ENCODE measurements at places on chromosomes 2 and 18.
A peak's percentile ranks its signal among the peaks of the same experiment; 100 is the strongest.

GRCh38 chr2:105394951-105395611 lies 3.8 kb downstream of the FHL2 start:
- DNase-seq = no peak

GRCh38 chr2:146978577-146979555 lies 866.0 kb upstream of the ACVR2A start:
- no peak for DNase-seq

DNA sequence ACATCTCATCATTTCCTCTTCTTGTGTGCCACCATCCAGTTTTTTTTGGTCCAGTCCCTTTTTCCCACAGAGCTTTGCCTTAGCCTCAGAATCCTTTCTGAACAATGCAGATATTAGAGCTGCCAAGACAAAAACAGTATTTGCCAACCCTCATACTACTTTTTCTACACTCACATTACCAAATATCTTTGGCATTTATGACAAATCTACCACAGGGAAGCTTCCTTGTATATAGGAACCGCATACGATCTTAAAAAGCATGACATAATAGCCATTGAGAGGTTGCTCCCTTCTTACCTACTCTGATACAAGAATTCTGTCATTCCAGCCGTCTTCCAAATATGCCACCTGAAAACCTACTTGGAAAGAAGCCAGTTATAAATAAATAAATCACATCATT lies 9.4 kb downstream of the ZNF24 start:
- DNase-seq = no peak

- no peak for DNase-seq
Measured at GRCh38 chr2:190910341-190911136, 29.9 kb downstream of the GLS start.

GRCh38 chr2:134178138-134178877 lies 75.6 kb upstream of the MGAT5 start:
- no peak for DNase-seq

DNA sequence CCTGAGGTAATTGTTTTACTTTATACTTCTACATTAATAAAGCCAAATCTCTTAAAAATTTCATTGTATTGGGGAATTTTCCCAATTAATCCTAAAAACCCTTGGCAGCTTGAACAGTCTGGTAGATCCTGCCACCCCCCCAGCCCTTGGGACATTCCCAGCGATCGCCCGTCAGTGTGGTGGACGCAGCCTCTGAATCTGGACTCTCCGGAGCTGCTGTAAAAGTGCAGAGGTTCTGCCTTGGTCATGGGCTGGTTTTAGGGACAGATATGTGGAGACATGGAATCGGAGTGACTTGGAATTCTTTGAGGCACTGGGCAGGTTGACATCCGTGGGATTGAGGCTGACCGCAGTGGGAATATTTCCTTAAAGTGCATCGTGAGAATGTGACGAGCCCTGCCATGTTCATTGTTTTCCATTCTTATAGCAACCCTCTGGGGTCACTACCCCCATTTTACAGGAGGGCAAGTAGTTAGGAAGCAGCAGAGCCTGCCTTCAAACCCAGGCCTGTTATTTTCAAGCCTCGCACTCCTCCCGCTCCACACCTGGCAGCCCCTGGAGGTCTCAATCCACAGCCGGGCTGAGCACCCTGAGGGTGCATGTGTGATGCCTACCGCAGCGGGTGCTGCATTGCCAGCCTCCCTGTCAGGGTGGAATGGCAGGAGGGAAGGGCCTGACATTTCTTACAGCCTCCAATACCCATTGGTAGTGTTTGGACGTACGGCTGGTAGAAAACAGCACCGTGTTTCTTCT lies 6.5 kb downstream of the EMILIN2 start:
- no peak for DNase-seq

DNA sequence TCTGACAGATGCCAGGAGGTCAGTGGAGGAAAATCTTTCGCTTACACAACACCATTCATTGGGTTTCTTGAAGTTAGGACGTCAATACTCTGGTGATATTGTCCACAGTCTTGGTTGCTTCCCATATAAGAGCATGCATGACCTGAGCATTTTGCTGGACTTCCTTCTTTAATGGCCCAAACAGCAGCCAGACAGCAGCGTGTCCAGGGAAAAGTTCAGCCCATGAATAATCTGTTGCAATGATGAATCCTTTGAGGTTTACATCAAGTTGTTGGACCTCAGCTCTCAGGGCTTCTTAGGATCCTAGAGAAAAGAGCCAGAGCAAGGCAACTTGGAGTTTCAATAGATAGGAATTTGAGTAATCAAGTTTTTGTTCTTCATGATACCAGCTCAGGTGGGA lies 155.6 kb upstream of the MGAT5 start:
- no peak for DNase-seq

GRCh38 chr2:228599297-228599696 lies 417.8 kb upstream of the SPHKAP start:
- no peak for DNase-seq

DNA sequence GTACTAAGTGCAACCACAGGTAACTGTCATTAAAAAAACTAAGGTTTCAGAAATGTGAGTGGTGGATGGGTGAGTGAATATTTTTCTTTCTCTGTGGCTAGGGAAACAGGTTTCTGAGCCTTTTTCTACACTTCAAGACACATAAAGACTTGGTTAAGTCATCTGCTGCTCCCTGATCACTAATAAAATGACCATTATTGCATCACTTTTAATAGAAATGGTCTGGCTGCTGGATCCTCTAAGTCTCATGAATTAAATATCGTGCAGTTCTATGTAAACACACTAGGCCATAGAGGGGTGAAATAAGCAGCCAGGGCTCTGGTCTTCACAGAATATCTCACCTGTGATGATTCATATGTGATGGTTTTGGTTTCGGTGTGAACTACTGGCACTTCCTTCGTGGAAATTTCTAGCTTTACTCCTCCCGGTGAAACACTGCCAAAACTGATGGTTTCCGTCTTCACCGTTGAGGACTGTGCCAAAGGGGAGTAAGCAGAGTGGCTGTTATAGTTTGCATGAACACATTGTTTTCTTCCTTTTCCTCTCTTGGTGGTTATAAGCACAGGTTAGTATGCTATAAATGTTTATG lies 100.4 kb upstream of the ZBTB14 start:
- no peak for DNase-seq

GRCh38 chr2:163621445-163622004 lies 114.3 kb downstream of the FIGN start:
- no peak for DNase-seq

DNA sequence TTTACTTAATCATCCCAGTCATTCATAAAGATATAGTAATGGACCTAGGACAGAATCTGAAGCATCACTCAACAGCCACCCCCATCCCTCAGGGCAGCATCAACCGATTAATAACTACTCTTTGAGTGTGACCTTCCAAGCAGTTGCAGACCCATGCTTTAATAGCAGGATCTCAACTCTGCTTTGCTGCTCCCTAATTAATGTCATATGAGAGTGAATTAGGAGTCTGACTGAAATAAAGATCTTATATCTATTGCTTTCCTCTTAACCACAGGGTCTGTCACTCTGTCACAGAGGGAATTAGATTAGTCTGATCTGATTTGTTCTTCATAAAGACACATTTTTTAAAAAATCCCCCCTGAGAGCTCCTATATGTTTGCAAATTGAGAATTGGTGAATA lies 46.1 kb upstream of the LRP1B start:
- DNase-seq = no peak

GRCh38 chr2:206707164-206707701 lies 11.0 kb downstream of the DYTN start:
- no peak for DNase-seq

DNA sequence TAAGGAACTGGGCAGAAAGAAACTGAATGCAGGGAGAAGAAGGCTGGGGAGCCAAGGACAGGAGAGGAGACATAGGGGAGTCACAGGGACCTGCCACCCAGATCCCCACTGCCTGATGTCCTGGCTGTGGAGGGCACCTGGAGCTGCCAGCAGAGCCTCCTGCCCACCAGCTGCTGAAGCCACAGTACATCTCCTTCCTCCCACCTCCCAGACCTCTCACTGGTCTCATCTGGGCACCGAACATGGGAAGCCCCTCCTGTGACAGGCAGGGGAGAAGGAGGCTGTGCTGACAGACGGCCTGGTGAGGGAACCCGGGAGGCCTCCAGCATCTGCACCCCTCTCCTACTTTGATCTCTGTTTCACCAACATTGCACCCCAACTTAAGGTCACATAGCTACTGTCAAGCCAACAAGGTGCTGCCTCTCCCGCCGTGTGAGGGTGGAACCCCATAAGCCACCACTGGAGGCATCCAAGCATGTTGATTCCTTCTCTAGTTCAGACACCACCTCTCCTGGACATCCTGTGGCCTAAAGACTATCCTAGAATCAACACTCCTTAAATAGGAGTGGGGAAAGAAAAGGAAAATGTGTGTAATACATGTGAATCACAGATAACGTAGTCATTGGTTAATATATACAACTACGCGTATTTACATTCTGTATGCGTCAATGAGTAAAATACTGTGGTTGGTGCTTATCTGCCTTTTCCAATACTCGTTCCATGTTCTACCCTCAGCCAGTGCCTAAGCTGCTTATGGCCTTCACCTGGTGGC lies 3.5 kb upstream of the RNPEPL1 start:
- no peak for DNase-seq

DNA sequence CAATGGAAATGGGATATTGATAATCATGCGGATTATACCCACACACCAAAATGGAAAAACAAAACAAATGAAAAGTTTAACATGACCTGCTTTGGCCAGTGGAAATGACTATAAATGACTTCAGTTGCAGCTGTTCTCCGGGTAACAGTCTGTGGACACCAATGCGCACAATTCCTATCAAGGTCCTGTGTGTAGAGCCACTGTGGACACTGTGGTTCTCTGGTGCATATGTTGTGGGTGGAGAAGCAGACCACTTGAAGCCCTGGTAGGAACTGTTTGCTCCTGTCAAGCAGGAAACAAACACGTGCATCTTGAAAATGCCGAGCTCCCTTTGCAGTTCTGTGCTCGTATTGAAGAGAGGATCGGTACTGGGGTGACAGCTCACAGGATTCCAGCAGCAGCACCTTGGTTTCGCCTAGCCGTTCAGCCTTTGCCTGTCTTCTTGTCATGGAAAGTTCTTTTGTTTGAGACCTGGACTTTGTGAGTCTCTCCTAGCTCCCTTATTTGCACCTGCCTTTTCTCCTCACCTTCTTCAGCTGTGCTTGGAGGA lies 32.9 kb downstream of the NCK2 start:
- no peak for DNase-seq

- DNase-seq = no peak
Measured at GRCh38 chr2:27822049-27822448, 50.5 kb downstream of the MRPL33 start.

DNA sequence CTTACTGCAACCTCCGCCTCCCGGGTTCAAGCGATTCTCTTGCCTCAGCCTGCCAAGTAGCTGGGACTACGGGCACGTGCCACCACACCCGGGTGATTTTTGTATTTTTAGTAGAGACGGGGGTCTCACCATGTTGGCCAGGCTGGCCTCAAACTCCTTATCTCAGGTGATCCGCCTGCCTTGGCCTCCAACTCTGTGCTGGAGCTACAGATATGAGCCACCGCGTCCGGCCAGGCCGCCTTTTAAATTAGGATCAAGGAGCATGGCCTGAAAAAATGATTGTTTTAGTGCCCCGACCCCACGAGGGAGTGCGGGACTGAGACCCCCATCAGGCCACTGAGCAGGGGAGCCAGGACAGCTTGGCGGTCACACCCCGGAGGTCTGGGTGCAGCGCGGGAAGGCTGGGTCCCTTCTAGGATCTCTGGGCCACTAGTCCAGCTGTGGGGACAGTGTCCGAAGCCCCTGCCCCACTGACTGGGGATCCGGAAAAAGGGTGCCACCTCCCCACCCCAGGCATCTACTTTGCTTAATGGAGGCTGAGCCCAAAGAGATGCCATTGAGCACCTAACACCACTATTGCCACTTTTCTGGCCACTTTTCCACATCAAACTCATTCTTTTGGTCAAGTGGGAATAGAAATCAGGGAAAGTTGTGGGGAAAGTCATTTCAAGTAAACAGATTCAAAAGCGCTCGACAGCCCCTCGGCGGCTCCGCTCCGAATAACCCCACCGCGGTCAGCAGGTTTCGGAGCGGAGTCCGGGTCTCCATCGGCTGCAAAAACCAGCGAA lies 19.7 kb upstream of the DNMT3A start:
- no peak for DNase-seq

GRCh38 chr18:9614401-9615279 lies at the start of gene PPP4R1:
TSS of gene PPP4R1 (minus strand) at chr18:9614559. CDS start at chr18:9614484, 75 bp downstream.
- DNase-seq = peak; percentile 51
